ENCODE measurements at places on chromosomes 2 and 18.

DNA sequence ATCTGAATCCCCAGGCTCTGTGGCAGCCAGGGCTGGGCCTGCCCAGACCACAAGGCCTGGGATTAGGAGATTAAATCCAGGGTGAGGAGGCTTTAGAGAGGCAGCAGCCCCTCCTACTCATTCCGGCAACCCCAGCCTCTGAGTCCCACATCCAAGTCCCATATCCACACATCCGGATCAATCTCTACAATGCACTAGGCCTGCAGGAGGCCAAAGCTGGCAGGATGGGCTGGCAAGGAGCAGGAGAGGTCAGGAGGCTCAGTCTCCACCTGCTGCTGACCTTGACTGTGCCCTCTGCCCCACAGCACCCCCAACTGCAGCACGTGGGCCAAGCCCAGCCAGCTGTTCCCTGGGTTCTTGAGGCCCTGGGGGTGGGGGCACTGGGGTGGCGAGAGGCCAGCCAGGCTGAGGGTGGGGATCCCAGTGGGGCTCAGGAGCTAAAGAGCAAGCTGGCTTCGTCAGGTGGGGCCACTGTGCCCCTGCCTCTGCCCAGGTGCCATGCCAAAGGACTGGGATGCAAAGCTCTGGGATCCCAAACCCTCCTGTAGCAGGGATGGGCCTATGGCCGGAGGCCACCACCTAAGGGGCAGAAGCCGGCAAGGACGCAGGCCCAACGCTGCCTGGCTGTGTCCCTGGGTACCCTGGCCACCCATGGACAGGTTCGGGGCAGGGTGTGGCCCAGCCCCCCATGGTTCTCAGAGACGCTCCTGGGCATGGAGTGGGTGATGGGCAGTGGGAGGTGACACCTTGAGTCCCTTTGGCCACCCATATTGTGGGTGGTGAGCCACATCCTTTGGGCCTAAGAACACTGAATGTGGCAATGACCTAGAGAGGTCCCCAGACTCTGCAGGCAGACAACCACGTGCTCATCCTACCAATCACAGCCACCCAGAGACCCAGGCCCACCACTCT, 3.2 kb downstream of the KIF1A start:
- DNase-seq, result no peak

DNA sequence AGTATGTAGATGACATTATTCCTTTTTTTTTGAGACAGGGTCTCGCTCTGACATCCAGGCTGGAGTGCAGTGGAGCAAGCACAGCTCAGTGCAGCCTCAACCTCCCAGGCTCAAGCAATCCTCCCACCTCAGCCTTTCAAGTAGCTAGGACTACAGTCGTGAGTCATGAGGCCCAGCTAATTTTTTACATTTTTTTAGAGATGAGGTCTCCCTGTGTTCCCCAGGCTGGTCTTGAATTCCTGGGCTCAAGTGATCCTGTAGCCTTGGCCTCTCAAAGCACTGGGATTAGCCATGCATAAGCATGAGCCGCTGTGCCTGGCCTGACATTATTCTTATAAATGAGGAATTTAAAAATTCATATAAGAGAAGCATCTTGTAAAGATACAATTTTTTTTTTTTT, 86.9 kb downstream of the FAM117B start:
- peak; percentile 9 for DNase-seq

GRCh38 chr2:157150747-157151146, 106.8 kb upstream of the GALNT5 start:
- DNase-seq, result no peak

- DNase-seq, result peak; percentile 69
Observed at GRCh38 chr2:57180042-57180567, 866.5 kb upstream of the VRK2 start.

DNA sequence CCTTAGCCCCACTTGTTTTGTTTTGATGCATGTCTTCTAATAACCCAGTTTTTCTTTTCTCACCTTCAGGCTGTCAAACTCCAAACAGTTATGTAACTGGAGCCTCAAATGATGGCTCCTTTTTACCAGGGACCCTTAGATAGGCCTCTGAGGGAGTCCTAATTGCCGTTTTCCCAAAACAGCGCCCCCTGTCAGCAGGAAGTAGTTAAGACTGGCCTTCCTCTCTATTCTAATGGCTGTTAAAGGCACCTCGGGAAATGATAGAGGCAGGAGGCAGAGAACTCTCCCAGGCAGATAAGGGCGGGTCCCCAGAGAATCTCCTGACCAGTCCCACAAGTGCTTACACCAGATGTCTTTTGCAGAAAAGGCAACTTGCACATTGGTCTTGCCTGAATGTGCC, 123.2 kb downstream of the KCNS3 start:
- DNase-seq, result no peak

DNA sequence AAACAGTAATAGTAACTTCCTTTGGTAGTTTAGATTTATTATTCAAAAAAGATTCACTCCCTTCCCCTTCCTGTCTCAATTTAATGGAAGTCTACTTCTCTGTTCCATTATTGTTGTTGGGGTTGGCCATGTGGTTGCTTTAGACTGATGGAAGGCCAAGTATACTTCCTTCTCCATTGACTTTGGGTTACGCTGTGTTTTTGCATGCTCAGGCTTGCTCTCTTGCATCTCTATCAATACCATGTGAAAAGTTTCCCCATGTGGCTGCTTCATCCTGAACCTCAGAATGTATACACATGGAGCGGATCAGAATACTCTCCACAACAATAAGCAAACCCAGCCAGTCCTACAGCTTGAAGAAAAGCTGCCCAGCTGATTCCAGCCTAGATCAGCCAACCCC, 20.3 kb downstream of the CFAP210 start:
- DNase-seq, result peak; percentile 67

DNA sequence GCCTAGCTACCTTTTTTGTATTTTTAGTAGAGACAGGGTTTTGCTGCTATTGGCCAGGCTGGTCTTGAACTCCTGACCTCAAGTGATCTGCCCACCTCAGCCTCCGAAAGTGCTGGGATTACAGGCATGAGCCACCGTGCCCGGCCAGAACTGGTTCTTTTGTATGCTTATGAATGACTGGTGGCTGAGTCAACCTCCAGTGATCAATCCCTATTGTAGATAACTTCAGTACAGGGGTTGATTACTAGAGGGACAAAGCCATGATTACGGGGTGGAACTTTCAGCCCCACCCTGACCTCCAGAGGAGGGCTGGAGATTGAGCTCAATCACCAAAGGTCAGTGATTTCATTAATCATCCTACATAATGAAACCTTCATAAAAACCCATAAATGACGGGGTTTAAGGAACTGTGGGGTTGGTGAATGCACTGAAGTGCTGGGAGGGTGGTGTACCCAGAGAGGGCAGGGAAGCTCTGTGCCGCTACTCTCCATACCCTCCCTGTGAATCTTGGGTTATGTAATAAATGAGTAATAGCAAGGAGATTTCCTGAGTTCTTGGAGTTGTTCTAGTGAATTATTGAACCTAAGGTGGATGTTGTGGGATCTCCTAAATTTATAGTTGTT, 281.8 kb upstream of the CXCR4 start:
- DNase-seq, result peak; percentile 58

- no peak for DNase-seq
Observed at GRCh38 chr2:148987286-148987685, 51.2 kb upstream of the LYPD6B start.

DNA sequence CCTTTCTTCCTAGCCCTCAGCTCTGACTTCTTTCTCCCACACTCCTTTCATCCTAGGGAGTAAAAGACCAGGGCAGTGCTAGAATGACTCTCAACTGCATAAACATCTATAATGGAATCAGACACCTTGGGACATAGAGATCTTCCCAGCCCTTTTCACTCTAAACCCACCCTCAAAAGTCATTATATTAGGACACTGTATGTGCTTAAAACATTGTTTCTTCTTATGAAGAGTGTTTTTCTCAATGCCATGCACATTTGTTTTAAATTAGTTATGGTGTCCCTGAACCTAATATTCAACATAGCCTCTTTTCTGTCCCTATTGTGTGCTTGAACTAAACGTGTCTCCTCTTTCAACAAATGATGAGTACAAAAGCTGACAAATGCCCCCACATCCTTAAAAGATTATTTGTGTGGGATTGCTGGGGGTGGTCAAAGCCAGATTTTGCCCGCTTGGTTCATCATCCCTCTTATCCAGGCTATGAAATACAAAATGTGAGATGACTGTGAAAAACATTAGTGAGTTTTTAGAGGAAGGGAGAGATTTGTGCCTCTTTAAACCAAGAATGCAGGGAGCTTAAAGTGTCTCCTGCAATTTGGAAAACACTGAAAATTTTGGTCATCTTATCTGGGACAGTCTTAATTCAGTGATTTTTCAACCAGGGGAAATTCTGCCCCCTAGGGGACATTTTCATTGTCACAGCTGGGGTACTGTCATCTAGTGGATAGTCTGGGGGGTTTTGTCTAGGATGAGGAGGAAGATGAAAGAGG, 29.0 kb downstream of the SERPINB5 start:
- peak; percentile 72 for DNase-seq

DNA sequence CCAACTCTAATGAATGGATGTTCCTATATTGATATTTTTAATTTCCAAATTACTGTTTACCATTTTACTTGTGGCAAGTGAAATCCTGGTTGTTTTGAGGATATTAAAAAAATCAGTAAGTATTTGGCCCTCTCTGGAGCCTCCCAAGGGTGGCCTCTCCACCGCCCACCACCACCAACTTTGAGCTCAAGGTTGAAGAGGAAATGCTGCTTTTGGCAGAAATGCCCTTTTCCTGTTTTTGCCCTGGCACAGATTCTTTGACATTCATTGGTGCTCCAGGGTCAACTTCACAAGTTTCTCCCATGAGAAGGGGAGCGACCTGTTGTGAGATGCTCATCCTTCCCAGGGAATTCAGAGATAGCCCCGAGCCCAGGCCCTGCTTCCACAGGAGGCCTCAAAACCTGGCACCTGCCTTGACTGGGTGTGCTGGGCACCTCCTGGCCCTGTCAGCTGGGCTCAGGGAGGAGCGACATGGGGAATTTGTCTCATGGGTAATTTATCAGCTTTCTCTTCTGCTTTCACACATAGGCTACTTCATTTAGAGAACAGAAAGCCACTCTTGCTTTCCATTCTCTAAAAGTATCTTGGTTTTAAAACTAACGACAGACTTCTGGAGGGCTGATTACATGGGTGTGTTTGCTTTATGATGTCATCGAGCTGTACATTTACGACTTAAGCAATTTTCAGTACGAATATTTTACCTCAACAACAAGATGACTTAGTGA, 6.9 kb downstream of the CD8A start:
- no peak for DNase-seq

GRCh38 chr2:135785032-135785431, 43.4 kb downstream of the UBXN4 start:
- DNase-seq, result no peak

GRCh38 chr2:110863726-110864125, 131.4 kb downstream of the ACOXL start:
- DNase-seq, result no peak

GRCh38 chr2:40740419-40740818, 288.5 kb upstream of the SLC8A1 start:
- peak; percentile 44 for DNase-seq

DNA sequence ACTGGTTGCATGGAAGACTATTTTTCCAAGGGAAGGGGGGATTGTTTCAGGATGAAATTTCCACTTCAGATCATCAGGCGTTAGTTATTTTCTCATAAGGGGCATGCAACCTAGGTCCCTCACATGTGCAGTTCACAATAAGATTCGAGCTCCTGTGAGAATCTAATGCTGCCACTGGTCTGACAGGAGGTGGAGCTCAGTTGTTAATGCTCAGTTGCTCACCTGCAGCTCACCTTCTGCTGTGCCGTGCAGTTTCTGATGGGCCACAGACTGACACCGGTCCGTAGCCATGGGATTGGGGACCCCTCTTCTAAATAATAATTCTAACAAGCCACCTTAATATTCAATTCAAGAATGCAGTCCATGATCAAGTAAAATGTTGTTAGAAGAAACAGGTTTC, 34.9 kb downstream of the PLCL1 start:
- DNase-seq, result no peak

GRCh38 chr2:24858996-24859395, 61.0 kb downstream of the ADCY3 start:
- no peak for DNase-seq

DNA sequence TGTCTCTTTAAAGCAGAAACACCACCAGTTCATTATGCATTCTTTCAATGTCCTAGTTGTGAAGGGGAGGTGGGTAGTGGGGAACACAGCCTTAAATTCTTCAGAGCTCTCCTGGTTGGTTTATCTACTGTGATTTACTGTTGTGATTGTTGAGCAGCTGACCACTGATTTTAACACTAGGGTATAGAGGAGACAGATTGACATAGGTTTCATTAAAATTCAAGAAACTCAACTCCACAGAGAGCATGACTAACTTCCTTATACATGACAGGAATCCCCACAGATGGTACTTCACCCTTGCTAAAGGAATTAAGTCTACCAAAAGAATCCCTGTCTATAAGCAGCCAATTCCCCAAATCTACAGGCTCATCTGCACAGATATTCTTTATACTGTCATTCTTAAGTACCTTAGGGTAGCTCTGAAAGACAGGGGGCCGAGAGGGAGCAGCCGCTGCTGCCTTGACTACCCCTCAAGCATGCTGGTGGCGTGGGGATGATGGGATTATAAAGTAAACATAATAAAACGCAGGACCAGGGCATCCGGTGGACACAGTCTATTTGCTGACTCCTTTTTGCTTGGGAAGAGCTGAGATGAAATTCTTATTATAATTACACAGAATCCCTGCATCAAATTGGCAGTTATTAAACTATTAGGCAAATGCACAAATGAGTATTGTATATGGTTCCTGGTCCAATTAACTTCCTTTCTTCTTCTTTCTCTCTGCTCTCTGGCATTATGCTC, 1377.6 kb upstream of the PIK3C3 start:
- DNase-seq, result no peak

- peak; percentile 54 for DNase-seq
Observed at GRCh38 chr2:210072922-210073509, 70.6 kb downstream of the RPE start.

- DNase-seq, result peak; percentile 87
Observed at GRCh38 chr18:80246445-80247392, 595 bp downstream of the PARD6G start.

GRCh38 chr2:143698352-143698751, 569.1 kb downstream of the ARHGAP15 start:
- DNase-seq, result no peak

- no peak for DNase-seq
Observed at GRCh38 chr18:38406607-38407006, 841.0 kb upstream of the CELF4 start.

GRCh38 chr2:1949265-1949664, 204.9 kb upstream of the PXDN start:
- no peak for DNase-seq

DNA sequence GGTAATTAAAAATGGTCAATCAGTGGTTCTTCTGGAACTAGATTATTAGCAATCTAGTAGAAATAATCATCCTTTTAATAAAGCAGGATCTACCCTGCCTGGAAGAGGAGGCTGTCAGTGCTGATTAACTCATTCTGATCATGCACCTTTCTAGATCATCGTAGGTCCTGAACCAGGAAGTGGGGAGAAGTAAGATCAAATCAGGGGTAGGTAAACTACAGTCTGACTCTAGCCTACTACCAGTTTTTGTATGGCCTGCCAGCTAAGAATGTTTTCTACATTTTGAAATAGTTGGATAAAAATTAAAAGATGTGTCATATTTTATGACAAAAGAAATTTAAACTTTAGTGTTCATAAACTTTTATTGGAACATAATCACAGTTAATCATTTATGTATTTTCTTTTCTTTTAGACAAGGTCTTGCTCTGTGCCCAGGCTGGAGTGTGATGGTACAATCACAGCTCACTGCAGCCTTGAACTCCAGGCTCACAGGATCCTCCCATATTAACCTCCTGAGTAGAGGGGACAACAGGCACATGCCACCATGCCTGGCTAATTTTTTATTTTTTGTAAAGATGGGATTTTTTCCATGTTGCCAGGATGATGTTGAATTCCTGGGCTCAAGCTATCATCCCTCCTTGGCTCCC, 36.1 kb downstream of the C18orf54 start:
- no peak for DNase-seq

Measured in epithelial cell of esophagus (primary cell).